Right ventricle myocardium inferior (tissue), 1 donor: ENCODE measurements at places on chromosomes 4 and X.
A peak's percentile ranks its signal among the peaks of the same experiment; 100 is the strongest.

DNA sequence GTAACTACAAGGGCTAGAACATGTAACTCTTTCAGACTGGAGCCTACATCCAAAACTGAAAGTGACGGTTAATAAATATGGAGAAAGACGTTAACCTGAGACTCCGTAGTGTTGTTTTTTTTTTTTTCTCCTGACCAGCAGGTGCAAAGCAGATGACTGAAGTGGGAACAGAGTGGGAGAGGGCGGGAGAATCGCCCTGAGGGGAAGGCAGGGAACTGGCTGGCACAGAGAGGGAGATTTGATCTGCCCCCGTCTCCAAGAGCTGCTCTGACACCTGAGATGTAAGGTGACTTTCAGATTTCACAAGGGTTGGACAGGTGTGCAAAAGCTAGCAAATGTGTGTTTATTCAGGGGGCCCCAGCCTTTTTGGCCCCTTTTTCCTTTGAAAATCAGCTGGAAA is 180.2 kb downstream of the PALLD start:
- DNase-seq: no peak

DNA sequence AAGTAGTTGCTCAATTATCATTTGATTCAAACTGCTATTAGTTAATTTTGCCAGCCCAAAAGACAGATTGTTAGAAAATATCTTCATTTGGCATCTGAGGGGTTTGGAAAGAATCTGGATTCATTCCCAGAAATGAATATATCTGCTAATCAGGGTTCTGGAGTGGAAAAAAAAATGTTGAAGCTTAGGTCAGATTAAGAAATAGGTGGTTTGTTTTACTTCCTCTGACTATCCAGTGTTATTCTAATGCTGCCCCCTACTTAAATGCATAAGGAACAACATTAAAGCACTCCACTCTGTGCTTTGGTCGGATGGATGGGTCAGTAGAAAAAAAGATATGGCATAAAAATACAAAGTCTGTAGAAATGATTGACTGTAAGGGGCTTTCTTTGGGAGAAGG is 89.0 kb downstream of the LUZP4 start:
- DNase-seq: no peak

DNA sequence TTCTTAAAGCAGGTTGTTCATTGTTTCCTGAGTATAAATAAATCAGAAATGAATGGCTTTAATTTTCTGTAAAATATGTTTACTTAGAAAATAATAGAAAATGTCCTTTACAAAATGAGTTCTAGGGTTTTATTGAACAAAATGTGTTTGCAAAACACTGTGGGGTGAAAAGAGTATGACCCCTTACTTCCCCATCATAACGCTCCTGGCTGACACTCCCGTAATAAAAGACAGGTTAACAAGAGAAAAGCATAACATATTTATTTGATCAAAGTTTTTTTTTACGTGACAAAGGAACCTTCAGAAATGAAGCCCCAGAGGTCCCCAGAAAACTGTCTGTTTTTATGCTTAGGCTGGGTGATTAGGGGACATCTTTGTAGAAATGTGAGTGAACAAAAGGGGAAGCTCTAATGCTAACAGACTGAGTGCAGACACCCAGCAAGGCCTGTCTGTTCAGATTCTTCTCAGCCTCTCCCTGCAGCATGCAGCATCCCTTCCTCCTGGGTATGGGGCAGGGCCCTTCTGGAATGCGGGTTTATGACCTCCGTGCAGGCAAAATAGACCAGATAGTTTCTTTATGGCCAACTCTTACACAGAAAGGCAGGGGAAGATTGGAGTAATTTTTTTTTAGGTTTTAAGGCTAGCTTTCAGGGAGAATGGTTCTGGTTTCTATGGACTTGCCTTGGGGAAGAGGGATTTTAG is 26.1 kb downstream of the ZFP42 start:
- no peak for DNase-seq

- no peak for DNase-seq
Measured at GRCh38 chrX:151871244-151871643, 41.4 kb upstream of the MAGEA4 start.

- no peak for DNase-seq
Measured at GRCh38 chrX:25733148-25733547, 405.0 kb upstream of the MAGEB18 start.

DNA sequence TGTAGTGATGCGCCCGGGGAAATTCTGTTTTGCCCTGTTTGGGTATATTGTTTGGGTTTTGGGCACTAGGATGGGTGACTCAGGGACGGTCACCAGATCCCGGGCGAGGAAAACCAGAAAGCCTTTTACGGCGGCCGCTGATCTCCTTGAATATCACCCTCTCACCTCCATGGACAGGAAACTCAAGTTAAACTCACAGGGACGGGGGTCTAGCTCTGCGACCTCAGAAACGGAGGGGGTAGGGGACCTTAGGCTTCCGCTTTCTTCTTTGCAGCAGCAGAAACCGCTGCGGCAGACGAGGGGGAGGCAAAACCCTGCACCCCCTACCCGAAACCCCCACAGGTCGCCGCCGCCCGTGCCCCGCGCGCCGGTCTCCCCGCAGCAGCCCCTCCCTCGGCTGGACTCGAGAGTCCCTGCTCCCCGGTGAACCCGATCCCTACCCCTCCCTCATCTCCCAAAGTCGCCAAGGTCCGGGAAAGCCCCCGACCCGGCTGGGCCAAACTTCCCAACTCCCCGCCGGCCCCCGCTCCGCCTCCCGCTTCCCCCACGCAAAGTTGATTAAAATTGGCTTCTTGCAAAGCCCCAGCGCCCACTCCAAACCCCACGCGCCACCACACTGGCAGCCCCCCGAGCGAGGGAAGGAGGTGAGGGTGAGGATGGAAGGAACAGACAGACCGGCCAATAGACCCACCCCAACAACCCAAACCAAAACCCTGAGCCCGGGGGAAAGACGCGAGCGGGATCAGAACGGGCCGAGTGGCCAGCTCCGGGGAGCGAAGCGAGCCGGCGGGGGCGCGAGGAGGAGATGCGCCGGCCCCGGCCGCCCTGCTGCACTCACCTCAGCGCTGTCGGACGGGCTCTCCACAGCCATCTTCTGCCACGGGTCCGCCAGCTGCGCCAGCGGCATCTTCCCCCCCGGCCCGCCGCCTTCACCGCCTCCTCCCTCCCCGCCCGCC is 705 bp downstream of the RPS6KA3 start:
- peak; percentile 51 for DNase-seq

DNA sequence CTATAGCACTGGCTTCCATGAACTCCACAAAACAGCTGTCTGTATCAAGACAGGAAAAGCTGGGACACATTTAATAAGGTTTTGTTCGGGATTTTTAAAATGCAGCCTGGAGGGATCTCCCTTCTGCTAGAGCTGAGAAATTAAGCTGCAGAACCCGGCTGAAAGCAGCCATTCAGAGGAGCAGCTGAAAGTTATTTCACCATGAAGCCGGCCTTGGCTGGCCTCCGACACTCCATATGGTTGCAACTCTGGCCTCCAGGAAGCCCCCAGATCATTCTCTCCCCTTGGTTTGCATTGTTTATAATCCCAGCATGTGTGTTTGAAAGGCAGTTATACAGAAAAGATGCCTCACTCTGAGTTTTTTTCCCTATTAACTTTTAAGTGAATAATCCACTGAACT is 239.4 kb downstream of the SPATA18 start:
- peak; percentile 54 for DNase-seq

GRCh38 chrX:130552444-130553073 is 150.8 kb downstream of the RBMX2 start:
- DNase-seq: no peak

- no peak for DNase-seq
Measured at GRCh38 chrX:87895421-87895820, 377.8 kb downstream of the KLHL4 start.

DNA sequence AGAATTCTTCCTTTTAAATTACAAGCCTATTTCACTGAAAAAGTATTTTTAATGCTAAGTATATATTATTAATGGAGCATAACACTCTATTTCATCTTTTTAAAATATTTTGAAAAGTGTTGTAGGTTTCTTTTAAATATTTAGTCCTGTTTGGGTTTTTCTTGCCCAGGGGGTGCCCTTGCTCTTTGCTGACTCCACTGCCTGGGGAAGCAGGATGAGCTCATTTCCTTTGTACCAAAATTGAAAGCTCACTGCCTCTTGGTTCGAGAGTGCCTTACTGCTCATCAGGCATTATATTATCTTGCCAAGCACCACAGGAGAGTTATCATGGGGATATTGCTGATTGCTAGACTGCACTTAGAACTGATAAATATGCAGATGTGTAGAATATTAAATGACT is 819.2 kb downstream of the PCDH18 start:
- DNase-seq: no peak

GRCh38 chrX:143121477-143121876 is 95.7 kb downstream of the SPANXN4 start:
- no peak for DNase-seq

- DNase-seq: peak; percentile 32
Measured at GRCh38 chr4:142404191-142404611, 441.9 kb downstream of the INPP4B start.

GRCh38 chrX:16444353-16444752 is 205.6 kb upstream of the S100G start:
- DNase-seq: no peak

GRCh38 chr4:40333921-40334352 is 1.2 kb upstream of the CHRNA9 start:
- DNase-seq: no peak

GRCh38 chr4:83831588-83831987 is 295.7 kb downstream of the GPAT3 start:
- DNase-seq: no peak

DNA sequence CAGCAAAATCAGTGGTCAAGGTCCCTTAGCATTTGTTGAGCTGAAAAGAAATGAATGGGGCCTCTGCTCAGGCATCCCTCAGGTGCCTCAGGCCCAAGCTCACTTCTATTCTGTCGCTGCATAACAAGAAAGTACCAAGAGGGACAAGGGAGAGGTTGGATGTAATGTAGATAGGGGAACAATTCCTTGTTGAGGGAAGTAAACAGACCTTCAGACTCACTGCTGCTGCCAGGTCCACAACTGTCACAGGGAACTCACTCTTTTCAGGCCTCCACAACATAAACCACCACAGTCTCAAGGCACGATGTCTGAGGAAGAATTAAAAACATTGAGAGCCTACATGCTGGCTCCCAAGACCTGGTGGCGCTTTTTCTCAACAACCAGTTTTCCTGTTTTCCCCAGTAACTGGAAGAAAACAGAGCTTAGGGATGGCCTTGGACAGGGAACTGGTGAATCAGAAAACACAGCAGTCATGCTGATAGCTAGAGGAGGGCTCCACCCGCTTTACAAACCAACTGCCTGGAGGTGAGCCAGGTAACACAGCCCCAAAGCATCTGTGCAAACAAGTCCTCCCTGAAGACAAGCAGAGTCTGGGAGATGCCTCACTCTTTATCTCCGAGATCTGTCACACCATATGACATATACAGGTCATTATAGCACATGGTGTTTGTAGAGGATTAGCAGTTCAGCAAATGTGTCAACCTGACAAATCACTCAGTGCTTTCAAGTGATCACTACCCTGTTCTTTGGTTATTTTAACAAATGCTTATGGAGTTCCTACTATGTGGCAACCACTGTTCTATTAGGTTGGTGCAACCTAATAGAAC is 14.3 kb upstream of the AWAT1 start:
- no peak for DNase-seq

DNA sequence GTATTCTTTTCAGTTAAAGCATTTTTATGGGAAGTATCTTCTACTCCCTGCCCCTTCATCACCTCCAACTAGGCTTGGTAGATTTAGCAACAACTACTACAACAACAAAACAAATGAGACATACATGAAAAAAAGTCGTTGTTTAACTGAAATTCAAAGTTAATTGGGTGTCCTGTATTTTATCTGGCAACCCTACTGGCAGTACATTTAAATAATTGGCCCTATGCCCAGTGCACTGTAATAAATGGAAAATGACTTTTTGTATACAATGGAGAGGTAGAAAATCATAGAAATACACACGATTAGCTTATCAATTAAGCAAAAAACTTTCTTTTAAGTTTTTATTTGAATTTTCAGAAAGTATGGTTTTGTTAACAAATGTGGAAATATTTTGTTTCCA is 21.4 kb upstream of the CLGN start:
- DNase-seq: no peak

- DNase-seq: no peak
Measured at GRCh38 chr4:119835613-119835910, 207.0 kb upstream of the PDE5A start.

- DNase-seq: no peak
Measured at GRCh38 chrX:19569930-19570329, 54.6 kb upstream of the MAP3K15 start.

DNA sequence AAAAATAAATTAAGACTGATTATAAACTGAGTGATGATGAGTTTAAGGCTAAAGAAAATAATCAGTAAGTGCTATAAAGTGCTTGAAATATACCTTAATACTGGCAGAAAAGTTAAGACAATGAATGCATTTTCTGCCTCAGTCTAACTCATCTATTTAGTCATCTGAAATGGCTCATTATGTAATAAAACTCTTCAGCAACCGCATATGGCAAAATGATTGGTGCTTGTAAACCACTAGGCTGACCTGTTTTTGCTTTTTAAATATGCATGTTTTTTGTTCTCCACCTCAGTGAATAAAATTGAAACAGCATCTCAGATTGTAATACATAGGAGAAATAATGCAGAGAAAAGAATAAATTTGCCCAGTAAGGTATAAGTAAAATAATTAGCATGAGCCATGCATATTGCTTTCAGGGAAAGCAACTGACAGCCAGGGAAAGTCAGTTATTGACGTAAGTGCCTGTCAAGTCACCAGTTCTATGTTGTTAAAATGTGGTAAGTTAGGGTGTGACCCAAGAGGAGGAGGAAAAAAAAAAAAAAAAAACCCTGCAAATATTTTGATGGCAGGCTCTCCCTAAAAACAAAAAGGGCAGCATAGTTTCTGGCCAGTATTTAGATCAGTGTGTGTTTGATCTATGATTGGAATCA is 167.5 kb downstream of the PALLD start:
- no peak for DNase-seq

GRCh38 chrX:42127563-42127962 is 204.2 kb upstream of the CASK start:
- DNase-seq: no peak
